ENCODE measurements at places on chromosomes 3 and 15.

DNA sequence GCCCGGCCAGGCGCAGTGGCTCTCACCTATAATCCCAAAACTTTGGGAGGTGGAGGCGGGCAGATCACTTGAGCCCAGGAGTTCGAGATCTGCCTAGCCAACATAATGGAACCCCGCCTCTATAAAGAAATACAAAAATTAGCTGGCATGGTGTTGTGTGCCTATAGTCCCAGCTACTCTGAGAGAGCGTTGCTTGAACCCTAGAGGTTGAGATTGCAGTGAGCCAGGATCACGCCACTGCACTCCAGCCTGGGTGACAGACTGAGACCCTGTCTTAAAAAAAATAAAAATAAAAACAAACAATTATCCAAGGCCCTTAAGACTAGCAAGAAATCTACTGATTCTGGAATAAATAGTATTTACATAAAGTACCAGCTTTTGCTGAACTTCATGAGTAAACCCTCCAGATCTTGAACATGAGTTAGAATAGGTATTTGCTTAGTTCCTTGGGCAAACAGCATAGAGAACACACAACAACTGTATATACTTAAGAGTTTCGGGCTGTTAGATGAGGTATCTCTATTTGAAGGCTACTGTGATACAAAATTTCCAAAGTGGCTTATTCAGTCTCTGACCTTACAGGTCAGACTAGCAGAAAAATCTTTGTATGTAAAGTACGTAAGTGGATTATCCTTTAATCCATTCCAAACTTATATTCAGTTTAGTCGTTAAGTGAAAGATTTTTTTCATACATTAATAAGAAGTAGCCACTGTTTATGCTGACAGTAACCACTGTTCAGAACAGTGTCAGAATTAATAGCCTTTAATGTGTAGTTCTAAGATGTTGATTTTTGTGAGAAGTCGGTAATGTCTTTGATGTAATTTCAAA is 171.1 kb upstream of the CGNL1 start:
- no peak for DNase-seq

GRCh38 chr3:142319094-142319493 is 93.7 kb upstream of the GK5 start:
- peak; percentile 75 for DNase-seq

GRCh38 chr3:4749567-4750002 is 229.7 kb upstream of the BHLHE40 start:
- no peak for DNase-seq

DNA sequence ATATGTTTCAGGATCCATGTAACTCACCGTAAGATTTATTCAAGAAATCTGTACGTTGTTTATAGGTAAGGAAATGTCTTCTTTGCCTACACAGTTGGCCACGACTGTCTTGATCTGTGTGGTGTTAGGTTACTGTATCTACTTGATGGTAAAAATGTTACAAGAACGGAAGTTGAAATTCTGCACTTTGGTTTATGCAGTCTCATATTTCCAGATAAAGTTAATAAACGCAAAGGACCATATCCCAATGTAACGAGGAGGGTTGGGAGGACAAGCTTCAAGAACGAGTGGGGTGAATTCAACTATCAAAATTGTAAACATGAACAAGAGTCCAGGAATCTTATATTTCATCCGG is 1.0 kb downstream of the USF3 start:
- DNase-seq: no peak

- no peak for DNase-seq
Measured at GRCh38 chr3:44309500-44309899, 29.1 kb upstream of the TCAIM start.

GRCh38 chr3:57981483-57982087 is 26.6 kb upstream of the FLNB start:
- peak; percentile 67 for DNase-seq

GRCh38 chr3:76122007-76122406 is 336.7 kb upstream of the ZNF717 start:
- no peak for DNase-seq

- DNase-seq: no peak
Measured at GRCh38 chr15:89912674-89913396, at the start of gene ARPIN. Gene ARPIN, minus strand, starts transcription at chr15:89912952. Its CDS starts 117 bp downstream, at chr15:89912835.

- peak; percentile 4 for DNase-seq
Measured at GRCh38 chr3:111473550-111473949, 68.4 kb upstream of the CD96 start.

DNA sequence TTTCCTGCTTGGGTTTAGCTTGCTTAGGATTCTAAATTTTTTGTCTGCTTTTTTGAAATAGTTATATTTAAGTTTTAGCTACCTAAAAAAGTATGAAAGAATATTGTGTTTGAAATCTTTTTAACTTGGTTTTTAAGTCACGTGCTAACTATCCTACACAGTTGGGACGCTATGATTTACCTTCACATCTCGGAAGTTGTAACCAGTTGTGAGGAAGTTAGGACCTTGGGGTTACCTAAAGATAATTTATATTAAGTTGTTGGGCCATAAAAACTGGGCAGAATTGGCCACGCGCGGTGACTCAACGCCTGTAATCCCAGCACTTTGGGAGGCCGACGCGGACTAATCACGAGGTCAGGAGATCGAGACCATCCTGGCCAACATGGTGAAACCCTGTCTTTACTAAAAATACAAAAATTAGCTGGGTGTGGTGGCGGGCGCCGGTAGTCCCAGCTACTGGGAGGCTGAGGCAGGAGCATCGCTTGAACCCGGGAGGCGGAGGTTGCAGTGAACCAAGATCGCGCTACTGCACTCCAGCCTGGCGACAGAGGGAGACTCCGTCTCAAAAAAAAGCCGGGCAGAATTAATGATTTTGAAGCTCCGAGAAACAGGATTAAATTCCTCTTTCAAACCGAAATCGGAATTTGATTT is 1.0 kb downstream of the ZFAND6 start:
- peak; percentile 40 for DNase-seq

DNA sequence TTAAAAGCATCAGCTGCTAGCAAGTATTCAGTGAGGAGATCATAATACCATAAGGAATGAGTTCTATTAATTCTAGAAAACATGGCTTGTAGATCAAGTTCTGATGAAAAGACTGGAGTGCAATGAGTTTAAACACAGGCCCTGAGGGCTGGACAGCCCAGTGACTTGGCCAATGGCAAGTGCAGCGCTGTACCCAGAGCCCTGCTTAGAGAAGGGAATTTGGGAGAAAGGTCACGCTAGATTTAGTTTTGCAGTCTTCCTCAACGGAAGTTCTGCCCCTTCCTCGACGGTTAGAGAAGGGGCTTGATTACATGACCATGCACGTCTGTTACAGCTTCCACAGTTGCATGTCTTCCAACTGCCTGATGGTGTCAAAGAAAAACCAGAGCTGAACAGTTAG is 4.0 kb downstream of the TMEM212 start:
- DNase-seq: no peak

GRCh38 chr3:54826251-54826691 is 101.6 kb downstream of the LRTM1 start:
- DNase-seq: peak; percentile 35

GRCh38 chr3:126607214-126607908 is 47.6 kb downstream of the TXNRD3 start:
- DNase-seq: peak; percentile 68

DNA sequence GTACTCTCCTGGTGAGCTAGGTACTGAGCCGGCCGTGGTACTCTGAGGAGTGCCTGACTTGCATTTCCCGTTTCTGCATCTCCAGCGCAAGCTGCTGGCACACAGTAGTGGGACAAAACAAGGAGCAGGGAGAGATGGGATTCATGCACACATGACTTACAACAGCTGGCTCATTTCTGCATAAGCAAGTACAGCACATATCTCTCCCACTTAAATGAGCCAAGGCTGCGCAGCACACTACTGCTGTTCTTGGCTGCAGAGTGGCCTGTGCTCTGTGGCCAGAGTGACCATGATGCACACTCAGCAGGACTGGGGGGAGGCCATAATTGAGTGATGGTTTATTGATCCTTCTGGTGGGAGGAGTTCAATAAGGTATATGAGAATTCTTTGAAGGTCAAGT is 59.2 kb upstream of the ABHD17C start:
- no peak for DNase-seq

GRCh38 chr15:25532269-25533140 is 93.7 kb upstream of the UBE3A start:
- DNase-seq: no peak

DNA sequence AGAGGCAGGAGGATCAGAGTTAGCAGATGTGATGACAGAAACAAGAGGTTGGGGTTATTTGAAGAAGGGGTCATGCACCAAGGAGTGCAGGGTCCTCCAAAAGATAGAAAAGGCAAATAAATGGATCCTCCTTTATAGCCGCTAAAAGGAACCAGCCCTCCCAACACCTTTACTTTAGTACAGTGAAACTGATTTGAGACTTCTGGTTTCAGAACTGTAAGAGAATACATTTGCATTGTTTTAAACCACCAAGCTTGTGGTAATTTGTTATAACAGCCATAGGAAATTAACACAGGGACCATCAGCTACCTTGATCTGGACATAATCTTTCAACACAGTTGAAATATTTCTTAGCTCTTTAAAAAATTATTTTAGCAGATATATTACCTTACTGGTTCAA is 166.6 kb downstream of the TIGIT start:
- no peak for DNase-seq

- peak; percentile 74 for DNase-seq
Measured at GRCh38 chr3:102006812-102007485, 157.6 kb downstream of the NFKBIZ start.

DNA sequence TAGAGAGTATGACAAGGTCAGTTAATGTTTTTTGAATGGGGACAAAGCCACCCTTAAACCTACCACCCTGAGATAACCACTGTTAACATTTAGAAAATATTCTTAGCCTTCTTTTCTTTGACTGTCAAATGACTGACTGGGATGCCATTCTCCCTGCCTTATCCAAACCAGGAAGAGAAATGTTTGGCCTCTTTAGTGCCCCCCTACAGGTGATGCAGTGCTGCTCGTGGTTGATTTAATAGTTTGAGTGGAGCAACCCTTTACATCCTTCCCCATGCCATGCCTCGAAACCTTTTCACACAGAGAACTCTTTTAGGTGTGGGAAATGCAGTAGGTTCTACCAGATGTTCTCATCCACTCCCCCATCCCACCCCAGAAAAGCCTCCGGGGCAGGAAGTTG is 38.7 kb upstream of the UMPS start:
- DNase-seq: no peak

DNA sequence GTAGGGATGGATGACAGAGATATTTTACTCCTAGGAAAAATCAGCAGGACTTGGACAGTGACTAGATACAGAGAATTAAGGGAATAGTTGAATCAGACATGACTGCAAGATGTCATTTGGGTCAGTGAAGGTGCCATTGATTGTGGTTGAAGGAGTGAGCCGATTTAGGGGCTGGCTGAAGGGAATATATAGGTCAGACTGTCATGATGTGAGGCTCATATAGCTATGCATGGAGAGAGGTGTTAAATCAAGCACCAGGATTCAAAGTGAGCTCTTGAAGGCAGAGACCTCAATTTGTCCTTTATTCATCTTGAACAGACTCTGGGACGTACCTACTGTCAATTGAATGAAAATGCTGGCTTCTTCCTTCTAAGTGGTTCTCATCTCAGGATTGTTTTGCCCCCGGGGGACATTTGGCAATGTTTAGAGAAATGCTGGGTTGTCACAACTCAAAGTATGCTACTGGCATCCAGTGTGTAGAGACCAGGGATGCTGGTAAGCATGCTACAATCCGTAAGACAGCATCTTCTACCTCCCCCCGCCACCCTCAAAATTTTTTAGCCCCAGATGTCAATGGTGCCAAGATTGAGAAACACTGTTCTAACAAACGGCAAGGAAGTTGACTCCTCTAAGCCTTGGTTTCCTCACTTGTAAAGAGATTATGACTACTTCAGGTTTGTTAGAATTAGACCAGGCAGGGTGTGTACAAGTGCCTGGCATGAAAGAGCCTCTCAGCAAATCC is 7.8 kb downstream of the ATP2C1 start:
- DNase-seq: no peak

- no peak for DNase-seq
Measured at GRCh38 chr3:187889106-187889505, 143.8 kb upstream of the BCL6 start.
